ENCODE measurements at places on chromosomes 3 and 15.

GRCh38 chr3:30964612-30965011, 70.2 kb upstream of the GADL1 start:
- H3K27me3 ChIP-seq: peaks cover 19% of the 10 kb centered on the region
- no peak overlapping the region for H3K4me3 ChIP-seq
- DNase-seq: no peak
- H3K27ac ChIP-seq: no peak overlapping the region
- H3K36me3 ChIP-seq: no peaks in the 10 kb centered on the region

- H3K27ac ChIP-seq: no peak overlapping the region
- H3K36me3 ChIP-seq: no peaks in the 10 kb centered on the region
- DNase-seq: no peak
- no peak overlapping the region for H3K4me3 ChIP-seq
- peaks cover 12% of the 10 kb centered on the region for H3K27me3 ChIP-seq
- H3K4me1 ChIP-seq: no peaks in the 10 kb centered on the region
Measured at GRCh38 chr3:8978551-8978950, 15.3 kb upstream of the RAD18 start.

DNA sequence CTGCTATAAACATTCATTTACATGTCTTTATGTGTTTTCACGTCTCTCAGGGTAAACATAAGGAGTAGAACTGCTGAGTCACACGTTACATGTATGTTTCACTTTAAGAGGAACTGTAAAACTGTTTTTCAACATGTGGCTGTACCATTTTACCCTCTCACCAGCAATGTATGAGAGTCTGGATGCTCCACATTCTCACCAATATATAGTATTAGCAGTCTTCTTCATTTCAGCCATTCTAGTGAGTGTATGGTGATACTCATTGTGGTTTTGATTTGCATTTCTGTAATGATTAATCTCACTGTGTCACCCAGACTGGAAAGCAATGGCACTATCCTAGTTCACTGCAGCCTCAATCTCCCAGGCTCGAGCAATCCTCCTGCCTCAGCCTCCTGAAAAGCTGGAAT, 37.1 kb downstream of the PHC3 start:
- no peak overlapping the region for H3K4me3 ChIP-seq
- peaks cover 9% of the 10 kb centered on the region for H3K4me1 ChIP-seq
- DNase-seq: no peak

DNA sequence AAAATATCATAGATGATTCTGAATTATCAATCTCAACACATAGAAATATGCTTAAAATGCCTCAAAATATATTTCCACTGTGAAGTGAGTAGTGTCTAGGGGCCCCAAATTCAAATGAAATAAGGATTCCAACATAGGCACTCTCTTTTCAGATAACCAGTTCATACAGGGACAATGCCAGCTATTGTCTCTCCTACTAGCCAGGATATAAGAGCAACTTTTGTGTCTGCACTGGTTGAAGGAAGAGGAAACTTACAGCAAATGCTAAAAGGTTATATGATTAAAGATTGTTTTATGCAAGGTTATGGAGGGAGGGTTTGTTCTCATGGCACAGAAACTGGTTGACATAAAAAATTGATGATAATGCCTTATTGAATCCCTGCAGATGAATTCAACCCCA, 579.4 kb upstream of the ALCAM start:
- H3K4me1 ChIP-seq: no peaks in the 10 kb centered on the region
- no peak overlapping the region for H3K4me3 ChIP-seq
- no peak overlapping the region for H3K27ac ChIP-seq
- DNase-seq: no peak
- H3K36me3 ChIP-seq: no peaks in the 10 kb centered on the region

DNA sequence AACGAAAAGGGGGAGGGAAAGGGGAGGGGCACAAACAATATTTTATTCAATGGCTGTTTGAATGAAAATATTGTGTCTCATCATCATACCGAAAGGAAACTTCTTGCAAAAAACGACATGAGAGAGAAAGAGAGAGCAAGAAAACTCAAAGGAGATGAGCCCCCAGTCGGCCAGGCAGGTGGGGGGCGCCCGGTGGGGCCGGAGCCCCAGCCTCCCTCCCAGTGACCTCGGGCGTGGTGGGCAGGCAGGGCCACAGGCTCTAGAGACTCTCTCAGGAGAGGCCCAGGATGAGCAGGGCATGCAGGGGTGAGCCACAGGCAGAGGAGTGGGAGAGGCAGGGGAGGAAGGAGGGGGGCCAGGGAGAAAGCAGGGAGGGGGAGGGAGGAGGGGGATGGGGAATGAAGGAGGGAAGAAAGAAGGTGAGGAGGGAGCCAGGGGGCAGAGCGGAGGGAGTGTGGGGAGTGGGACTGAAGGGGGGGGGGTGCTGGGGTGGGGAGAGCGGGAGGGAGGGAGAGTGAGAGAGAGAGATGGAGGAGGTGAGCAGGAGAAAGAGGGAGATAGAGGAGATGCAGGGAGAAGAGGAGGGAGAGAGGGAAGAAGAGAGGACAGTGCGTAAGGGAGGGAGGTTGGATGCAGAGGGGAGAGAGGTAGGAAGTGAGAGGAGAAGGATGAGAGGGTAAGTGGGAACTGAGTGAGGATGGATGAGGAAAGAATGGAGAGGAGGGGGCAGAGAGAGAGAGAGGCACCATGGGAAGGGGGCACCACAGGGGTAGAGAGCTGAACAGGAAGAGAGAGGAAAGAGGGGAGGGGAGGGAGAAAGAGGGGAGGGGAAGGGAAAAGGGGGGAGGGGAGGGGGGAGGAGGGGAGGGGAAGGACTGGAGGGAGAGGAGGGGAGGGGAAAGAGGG, 14.1 kb upstream of the TMEM115 start:
- no peak overlapping the region for H3K27ac ChIP-seq
- DNase-seq: no peak
- no peak overlapping the region for H3K4me3 ChIP-seq

DNA sequence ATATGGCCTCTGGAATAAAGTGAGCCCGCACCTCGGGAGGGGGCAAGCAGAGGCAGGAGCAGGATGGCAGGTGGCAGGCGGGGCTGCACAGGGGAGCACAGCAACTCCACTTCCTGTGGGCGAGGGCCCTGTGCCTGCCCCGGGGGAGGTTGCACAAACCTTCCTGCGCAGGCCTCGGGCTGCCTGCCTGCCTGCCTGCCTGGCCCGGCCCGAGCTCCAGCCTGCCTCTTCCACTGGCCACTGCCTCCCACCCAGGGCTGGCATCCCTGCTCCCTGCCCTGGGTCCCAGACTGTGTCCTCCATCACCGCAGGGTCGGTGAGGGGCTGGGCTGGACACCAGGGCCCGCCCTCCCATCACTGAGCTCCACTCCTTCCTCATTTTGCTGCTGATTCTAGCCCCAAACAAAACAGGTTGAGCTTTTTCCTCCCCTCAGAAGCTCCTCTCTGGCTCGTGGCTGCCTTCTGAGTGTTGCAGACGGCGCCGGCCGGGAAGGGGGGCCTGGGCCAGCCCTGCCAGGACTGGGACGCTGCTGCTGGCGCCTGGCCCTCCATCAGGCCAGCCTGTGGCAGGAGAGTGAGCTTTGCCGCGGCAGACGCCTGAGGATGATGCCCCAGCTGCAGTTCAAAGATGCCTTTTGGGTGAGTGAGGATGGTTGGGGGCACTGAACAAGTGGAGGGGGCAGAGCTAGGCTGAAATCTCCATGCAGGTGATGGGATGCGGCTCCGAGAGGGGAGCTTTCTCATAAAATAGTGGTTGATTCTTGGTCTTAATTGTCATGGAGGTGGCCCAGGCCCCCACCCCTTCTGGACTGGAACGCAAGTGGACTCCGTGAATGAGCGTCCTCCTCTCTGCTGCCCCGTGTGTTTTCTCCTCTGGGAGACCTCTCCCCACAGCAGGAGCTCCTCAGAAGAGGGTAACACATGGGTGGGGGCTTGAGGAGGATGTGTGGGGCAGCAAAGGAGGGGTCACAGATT, at the start of gene PSTPIP1:
Gene PSTPIP1, plus strand, starts transcription at position 156 of the 975 bp plus-strand sequence. Its CDS starts 448 bp downstream, at position 604.
- no peaks in the 10 kb centered on the region for H3K27me3 ChIP-seq
- peaks cover 63% of the 10 kb centered on the region for H3K4me1 ChIP-seq
- H3K36me3 ChIP-seq: peaks cover 37% of the 10 kb centered on the region
- peak; percentile 61 for DNase-seq

DNA sequence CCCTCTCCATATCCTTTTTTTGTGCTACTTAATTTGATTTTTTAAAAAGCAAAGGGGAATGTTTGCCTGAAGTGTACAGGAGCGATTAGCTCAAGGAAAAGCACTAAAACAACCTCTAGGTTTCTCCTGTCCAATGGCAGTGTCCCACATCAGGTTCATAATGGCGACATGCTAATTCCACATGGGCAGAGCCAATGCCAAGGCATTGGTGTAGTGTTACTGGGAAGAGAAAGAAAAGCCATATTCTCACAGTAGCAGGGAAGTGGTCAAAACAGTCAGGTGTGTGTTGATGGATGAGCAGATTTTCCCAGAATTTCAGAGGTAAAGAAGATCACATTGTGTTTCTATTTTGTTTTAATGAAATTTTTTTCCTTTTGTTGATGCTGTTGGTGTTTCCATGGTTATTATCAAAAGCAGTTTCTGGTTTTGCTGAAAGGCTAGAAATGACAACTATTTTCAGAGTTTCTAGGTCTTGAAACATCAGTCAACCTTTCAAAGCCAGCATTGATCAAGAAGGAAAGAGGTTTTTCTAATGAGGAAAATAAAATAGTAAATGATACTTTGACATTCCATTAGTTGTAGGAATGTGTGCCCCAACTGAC, 65.2 kb downstream of the FNDC3B start:
- H3K27ac ChIP-seq: no peak overlapping the region
- H3K27me3 ChIP-seq: no peaks in the 10 kb centered on the region
- no peak for DNase-seq
- peaks cover 69% of the 10 kb centered on the region for H3K4me1 ChIP-seq
- peaks cover 2% of the 10 kb centered on the region for H3K36me3 ChIP-seq
- no peak overlapping the region for H3K4me3 ChIP-seq

DNA sequence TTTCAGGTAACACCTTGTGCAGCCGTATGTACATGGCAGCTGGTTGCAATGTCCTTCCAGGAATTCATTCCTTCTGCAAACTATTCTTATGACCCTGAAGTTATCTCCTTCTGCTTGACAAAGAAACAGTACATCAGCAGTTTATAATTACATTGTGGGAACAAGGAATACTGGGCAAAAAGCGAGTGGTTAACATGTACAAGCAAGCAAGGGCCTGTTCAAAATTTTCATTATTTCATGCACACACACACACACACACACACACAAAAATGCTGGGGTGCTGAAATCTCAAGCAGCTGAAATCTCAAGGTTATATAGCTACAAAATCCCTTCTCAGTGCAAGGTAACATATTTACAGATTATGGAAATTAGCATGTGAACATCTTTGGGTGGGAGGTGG, 30.7 kb downstream of the GTPBP8 start:
- H3K27ac ChIP-seq: no peak overlapping the region
- H3K27me3 ChIP-seq: no peaks in the 10 kb centered on the region
- peaks cover 21% of the 10 kb centered on the region for H3K36me3 ChIP-seq
- H3K4me1 ChIP-seq: peaks cover 27% of the 10 kb centered on the region
- no peak for DNase-seq
- H3K4me3 ChIP-seq: no peak overlapping the region

GRCh38 chr15:67146875-67147381, 81.5 kb downstream of the SMAD3 start:
- peak; percentile 20 for DNase-seq
- H3K36me3 ChIP-seq: peaks cover 7% of the 10 kb centered on the region
- H3K27me3 ChIP-seq: no peaks in the 10 kb centered on the region
- peaks cover 66% of the 10 kb centered on the region for H3K4me1 ChIP-seq
- H3K27ac ChIP-seq: peak overlapping the region; percentile 85
- peak overlapping the region; percentile 31 for H3K4me3 ChIP-seq

GRCh38 chr3:10875914-10876313, 59.9 kb downstream of the SLC6A11 start:
- no peak overlapping the region for H3K4me3 ChIP-seq
- no peaks in the 10 kb centered on the region for H3K27me3 ChIP-seq
- H3K27ac ChIP-seq: no peak overlapping the region

GRCh38 chr3:23831517-23832394, 26.0 kb downstream of the UBE2E1 start:
- H3K4me1 ChIP-seq: peaks cover 19% of the 10 kb centered on the region
- H3K27ac ChIP-seq: no peak overlapping the region
- DNase-seq: no peak
- no peaks in the 10 kb centered on the region for H3K27me3 ChIP-seq

GRCh38 chr3:4493014-4493940, at the start of gene ITPR1:
Gene ITPR1 (plus strand): TSS chr3:4493348. CDS start chr3:4516492, 23,144 bp downstream.
- H3K27ac ChIP-seq: peak within 1 kb of the TSS; percentile 87
- peaks cover 44% of the 10 kb centered on the region for H3K4me1 ChIP-seq
- H3K27me3 ChIP-seq: peaks cover 28% of the 10 kb centered on the region
- H3K4me3 ChIP-seq: peak within 1 kb of the TSS; percentile 96
- DNase-seq: peak; percentile 98

DNA sequence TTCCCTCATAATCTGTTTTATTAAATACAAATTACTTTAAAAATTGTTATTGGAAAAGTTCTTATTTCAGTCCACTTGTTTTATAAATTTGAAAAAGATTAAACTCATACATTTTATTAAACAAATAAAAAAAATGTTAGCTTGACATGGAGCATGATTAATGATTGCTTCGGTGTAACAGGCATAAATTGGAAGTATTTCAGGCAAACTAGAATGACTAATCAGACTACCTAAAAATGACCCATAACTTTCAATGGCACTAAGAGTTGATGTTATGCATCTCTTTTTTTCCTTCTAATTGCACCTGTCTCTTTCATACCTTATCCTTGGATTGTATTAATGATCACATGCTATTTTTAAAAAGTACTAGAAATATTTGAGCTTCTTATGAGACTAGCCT, 343.3 kb downstream of the ZNF385D start:
- no peak overlapping the region for H3K4me3 ChIP-seq
- no peak overlapping the region for H3K27ac ChIP-seq
- no peak for DNase-seq
- H3K36me3 ChIP-seq: no peaks in the 10 kb centered on the region

DNA sequence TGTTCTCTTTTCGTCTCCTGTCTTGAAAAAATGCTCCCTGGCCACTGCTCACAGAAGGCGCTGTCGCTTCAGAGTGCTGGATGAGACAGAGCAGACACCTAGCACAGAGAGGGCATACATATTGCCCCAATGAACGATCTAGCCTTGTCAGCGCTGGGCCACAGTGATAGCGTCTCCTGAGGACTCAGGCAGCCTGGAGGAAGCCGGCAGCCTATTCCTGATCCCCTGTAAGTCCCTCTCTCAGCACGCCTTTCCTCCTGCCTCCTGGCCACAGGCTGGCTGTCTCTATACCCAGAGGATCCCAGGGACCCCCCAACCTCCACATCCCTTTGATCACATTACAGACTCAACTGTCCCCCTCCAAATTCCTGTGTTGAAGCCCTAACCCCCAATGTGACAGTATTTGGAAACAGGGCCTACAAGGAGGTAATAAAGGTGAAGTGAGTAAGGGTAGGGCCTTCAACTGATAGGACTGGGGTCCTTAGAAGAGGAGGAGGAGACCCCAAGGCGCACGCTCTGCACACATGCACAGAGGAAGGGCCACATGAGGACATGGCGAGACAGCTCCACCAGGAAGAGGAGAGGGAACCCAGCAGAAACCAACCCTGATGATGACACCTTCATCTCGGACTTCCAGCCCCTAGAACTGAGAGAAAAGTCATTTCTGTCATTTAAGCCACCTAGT, 7.5 kb downstream of the PLA2G4F start:
- no peaks in the 10 kb centered on the region for H3K36me3 ChIP-seq
- no peak overlapping the region for H3K27ac ChIP-seq
- DNase-seq: no peak
- H3K4me1 ChIP-seq: no peaks in the 10 kb centered on the region
- H3K27me3 ChIP-seq: no peaks in the 10 kb centered on the region

- peak overlapping the region; percentile 95 for H3K4me3 ChIP-seq
- no peak for DNase-seq
- H3K36me3 ChIP-seq: no peaks in the 10 kb centered on the region
- H3K27me3 ChIP-seq: no peaks in the 10 kb centered on the region
- H3K27ac ChIP-seq: no peak overlapping the region
- peaks cover 17% of the 10 kb centered on the region for H3K4me1 ChIP-seq
Measured at GRCh38 chr3:142595581-142595950, 627 bp upstream of the PLS1 start.
